Renal pelvis (tissue), 12 donors: ENCODE measurements at places on chromosomes 13 and 19. TPM values are rescaled to one million over a fixed set of nuclear protein-coding genes. Genes with fewer than 3 reads are reported as not detected.

Gene PLPPR2
- polyA plus RNA-seq, result 13.6 TPM

DNA sequence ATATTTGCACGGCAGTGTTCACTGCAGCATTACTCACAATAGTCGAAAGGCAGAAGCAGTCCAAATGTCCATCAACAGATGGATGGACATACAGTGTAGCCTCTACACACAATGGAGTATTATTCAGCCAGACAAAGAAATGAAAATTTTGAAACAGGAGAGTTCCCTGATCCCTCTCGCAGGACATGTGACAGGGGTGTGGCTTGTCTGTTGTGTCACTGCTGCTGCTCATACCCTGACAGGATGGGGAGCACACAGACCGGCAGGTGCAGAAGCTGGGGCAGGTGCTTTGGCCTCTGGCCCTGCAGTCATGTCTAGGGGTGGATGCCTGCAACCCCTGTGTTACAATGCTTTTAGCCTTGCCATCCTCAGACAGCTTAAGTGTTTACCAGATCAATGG lies 204.3 kb downstream of the EFNB2 start:
- no peak for DNase-seq

- DNase-seq, result no peak
These were observed 4.8 kb downstream of the KMT5C start for GRCh38 chr19:55344444-55344843.

DNA sequence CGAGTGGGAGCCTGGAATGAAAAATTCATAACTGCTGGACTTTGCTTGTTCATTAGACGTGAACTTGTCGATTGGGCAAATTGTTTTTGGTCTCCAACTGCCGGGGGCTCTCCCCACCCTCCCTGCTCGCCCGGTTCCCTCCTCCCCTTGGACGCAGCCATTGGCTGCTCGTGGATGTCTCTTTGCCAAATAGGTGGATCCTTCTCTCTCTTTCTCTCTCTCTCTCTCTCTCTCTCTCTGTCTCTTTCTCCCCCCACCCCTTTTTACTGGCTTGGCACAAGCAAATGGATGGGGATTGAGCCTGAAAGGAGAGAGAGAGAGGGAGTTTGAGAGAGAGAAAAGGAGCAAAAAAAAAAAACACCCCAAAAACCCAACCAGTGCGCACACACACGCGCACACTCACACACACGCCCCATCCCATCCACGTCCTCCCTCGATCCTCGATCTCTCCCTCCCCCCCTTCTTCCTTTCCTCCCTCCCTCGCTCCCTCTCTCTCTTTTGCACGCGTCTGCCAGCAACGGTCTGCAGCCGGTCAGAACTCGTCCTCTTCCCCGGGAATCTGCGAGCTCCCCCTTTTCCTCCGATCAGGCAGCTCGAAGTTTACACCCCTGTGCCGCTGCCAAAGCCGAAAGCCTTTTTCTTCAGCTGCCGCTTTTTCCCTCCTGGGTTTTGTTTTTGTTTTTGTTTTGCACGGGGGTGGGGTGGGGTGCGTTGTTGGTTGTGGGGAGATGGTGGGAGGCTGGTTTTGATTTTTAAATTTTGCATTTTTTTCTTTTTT lies 27.8 kb downstream of the NFIX start:
- peak; percentile 75 for DNase-seq

DNA sequence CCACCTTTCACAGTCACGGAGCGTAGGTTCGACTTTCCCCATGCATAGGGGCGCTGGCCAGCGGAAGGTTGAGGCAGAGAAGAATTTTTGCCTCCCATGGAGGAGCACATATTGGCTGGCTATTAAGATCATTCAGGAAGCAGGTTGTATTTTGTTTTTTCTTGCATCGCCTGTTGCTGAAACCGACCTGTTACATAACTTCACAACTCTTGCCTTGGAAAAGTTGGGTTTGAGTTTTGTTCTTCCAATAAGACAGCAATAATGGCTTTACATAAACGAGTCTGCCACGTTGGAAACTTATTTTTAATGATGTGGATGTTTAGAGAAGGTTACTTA lies 1.4 kb downstream of the UPF1 start:
- DNase-seq, result no peak
